Esophagus muscularis mucosa (tissue), 4 donors: ENCODE measurements at places on chromosomes 5 and 9. TPM values are rescaled to one million over a fixed set of nuclear protein-coding genes. Genes with fewer than 3 reads are reported as not detected.

- DNase-seq = no peak
These were observed 21.6 kb downstream of the MRPL22 start for GRCh38 chr5:154962494-154962893.

DNA sequence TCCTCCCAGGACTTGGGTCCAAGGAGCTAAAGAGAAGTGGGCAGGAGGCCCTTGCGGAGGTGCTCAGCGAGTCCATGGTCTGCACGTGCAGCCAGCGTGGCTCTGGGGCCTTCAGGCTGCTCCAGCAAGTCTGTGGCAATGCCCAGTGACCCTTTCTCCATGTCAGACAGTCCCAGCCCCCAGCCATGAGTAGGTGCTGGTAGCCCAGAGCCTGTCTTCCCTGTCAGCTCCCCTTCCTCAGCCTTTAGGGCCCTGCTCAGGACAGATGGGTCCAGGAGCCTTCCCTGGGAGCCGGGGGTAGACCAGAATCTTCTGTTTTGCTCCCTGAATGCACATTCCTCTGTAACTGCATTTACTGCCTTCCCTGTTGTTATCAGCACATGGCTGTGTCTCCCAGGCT lies 147.2 kb upstream of the IRX2 start:
- DNase-seq = peak; percentile 74

GRCh38 chr9:112870556-112870955 lies 20.1 kb downstream of the SLC46A2 start:
- DNase-seq = no peak

GRCh38 chr5:123559434-123559775 lies 47.4 kb downstream of the CSNK1G3 start:
- no peak for DNase-seq

GRCh38 chr9:91623004-91623403 lies 199.4 kb upstream of the NFIL3 start:
- no peak for DNase-seq

GRCh38 chr5:139667001-139667729 lies 19.0 kb downstream of the CXXC5 start:
- no peak for DNase-seq

DNA sequence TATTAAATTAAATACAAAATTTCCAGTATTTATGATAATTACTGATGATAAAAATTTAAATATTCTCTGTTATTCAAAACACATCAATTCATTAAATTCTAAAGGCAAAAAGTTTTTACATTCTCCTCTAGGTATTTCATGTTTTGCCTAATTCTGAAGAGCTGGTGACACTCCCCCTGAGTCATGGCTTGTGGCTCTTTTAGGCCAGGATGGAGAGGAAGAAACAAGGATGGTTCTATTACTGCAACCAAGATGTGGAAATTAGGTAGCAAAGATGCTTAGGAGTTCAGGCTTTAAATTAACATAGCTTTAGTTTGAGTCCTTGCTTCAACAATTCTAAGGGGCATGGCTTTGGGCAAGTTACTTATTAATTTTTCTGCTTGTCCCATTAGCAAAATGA lies 1295.8 kb downstream of the EFNA5 start:
- DNase-seq = no peak

C5orf52 gene
- total RNA-seq = not detected

IRX4 gene
- total RNA-seq = not detected

MYOZ3 gene
- total RNA-seq = 0.17 TPM

QRFP gene
- total RNA-seq = not detected

PCDHGB4 gene
- 4.1 TPM for total RNA-seq
